ENCODE measurements at places on chromosomes 7 and 10. TPM values are rescaled to one million over a fixed set of nuclear protein-coding genes. Genes with fewer than 3 reads are reported as not detected.

- no peak overlapping the region for H3K27ac ChIP-seq
- DNase-seq = no peak
- H3K4me3 ChIP-seq = no peak overlapping the region
- H3K4me1 ChIP-seq = no peaks in the 10 kb centered on the region
- no peaks in the 10 kb centered on the region for H3K36me3 ChIP-seq
Measured at GRCh38 chr10:131406676-131407392, 95.3 kb upstream of the TCERG1L start.

- H3K4me1 ChIP-seq = no peaks in the 10 kb centered on the region
- peaks cover 8% of the 10 kb centered on the region for H3K36me3 ChIP-seq
- H3K4me3 ChIP-seq = no peak overlapping the region
- no peaks in the 10 kb centered on the region for H3K27me3 ChIP-seq
- DNase-seq = no peak
Measured at GRCh38 chr10:73117976-73118743, 7.9 kb downstream of the NUDT13 start.

DNA sequence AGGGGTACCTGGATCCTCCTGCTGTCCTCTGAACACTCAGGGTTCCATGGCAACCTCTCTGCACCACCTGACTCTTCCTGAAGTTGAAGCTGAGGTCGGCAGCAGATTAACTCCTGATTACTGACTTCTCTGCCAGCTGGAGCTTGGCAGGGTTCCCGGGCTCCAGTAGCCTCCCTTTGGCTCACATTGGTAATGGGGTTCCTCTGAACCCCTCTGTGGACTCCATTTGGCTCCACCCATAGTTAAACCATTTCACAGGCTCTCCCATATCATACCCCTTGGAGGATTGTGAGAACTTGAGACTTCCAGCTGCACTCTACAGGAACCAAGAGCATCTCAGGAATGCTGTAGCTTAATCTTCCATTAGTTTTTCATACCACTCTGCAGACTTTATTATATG, 292.5 kb downstream of the HDAC9 start:
- no peaks in the 10 kb centered on the region for H3K27me3 ChIP-seq
- no peak overlapping the region for H3K4me3 ChIP-seq
- no peak overlapping the region for H3K27ac ChIP-seq
- H3K4me1 ChIP-seq = no peaks in the 10 kb centered on the region
- H3K36me3 ChIP-seq = no peaks in the 10 kb centered on the region
- DNase-seq = no peak

EBLN1 gene
- not detected for total RNA-seq

GRCh38 chr10:44974628-44975430, 3.8 kb downstream of the DEPP1 start:
- H3K4me3 ChIP-seq = peak overlapping the region; percentile 52
- H3K27ac ChIP-seq = no peak overlapping the region
- H3K27me3 ChIP-seq = no peaks in the 10 kb centered on the region
- peaks cover 28% of the 10 kb centered on the region for H3K4me1 ChIP-seq
- DNase-seq = peak; percentile 80

CPED1 gene
- 0.76 TPM for total RNA-seq

DNA sequence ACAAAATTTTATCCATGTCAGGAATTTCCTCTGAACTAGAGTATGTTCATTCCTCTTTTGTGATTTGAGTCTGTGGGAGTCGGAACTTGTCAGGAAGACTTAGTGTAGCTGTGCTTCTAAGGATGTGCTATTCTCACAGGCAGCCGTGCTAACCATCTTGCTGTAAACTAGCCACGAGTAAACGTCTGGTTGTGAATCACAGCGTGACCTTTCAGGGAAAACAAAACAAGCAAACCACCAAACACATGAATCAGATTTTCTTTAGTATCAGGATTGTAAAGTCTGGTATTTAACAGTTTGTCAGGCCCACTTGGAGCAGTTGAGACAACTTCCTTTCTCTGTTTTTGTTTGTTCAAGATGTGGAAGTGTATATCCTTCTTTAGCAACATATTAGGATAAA, 32.0 kb downstream of the AUTS2 start:
- H3K27ac ChIP-seq = no peak overlapping the region
- no peak for DNase-seq
- no peaks in the 10 kb centered on the region for H3K4me1 ChIP-seq
- H3K36me3 ChIP-seq = no peaks in the 10 kb centered on the region
- no peaks in the 10 kb centered on the region for H3K27me3 ChIP-seq

DNA sequence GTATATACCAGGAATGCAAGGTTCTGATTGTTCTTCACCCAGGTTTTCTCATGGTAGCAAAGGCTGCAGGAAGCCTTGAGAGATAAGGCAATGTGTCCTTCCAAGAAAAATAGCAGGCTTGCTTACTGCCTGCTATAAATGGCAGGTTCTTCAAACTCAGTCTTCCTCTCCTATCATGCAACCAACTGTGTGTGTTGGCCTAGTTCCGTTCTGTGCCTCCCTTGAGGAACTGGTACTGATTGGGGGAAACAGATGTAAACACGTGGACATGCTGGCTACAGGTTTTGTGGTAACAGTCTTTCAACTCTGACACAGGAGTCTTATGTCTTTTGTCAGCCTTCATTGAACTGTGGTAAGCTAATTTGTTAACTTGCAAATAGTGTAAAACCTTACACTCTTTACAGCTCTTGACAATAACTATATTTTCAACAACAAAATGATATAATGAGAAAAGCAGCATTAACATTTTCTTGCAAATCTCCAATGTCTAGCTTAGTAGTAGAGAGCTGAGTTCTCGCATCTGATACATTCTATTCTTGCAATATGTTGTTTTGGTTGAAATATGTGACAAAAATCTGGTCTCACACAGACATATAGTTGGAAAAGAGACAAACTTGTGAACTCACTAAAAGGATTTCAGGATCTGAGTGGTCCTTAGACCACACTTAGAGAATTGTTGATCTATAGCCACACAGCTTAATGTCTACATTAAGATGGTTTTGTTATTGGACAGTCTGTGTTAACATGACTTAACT, 54.7 kb upstream of the LSM8 start:
- no peaks in the 10 kb centered on the region for H3K27me3 ChIP-seq
- H3K4me1 ChIP-seq = no peaks in the 10 kb centered on the region
- no peak for DNase-seq
- H3K27ac ChIP-seq = no peak overlapping the region

DNA sequence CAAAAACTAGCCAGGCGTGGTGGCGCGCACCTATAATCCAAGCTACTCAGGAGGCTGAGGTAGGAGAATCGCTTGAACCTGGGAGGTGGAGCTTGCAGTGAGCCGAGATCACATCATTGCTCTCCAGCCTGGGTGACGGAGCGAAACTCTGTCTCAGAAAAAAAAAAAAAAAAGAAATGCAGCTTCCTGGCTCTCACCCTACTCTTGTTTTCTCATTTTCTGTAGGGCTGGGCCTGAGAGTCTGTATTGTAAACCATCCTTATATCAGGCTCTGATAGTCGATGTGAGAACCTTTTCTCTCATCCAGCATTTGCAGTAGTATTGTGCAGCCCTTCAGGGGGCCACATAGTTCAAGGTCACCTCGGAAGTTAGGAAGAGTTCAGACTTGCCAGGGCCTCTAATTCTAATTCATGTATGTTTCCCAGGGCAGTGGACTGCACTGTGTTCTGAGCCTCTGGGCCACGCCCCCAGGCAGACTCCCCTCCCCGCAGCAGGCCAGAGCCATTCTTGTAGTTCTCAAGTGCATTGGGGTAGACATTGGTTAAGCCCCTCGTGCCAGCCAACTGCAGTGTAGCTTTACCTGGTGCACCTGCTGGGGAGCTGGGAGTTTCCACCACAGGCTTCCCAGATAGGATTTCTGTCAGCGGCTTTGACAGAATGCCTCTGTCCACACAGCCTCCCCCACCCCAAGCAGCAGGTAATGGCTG, 38.3 kb upstream of the PDCD4 start:
- no peaks in the 10 kb centered on the region for H3K36me3 ChIP-seq
- no peak for DNase-seq
- H3K4me1 ChIP-seq = no peaks in the 10 kb centered on the region
- H3K27ac ChIP-seq = no peak overlapping the region
- no peak overlapping the region for H3K4me3 ChIP-seq

KCNMA1 gene
- total RNA-seq = 0.59 TPM

GRCh38 chr7:2520131-2520760, 672 bp downstream of the LFNG start:
- DNase-seq = peak; percentile 82
- H3K4me3 ChIP-seq = peak overlapping the region; percentile 99
- H3K4me1 ChIP-seq = peaks cover 40% of the 10 kb centered on the region

PITX3 gene
- total RNA-seq = not detected

PAX4 gene
- total RNA-seq = not detected

DNA sequence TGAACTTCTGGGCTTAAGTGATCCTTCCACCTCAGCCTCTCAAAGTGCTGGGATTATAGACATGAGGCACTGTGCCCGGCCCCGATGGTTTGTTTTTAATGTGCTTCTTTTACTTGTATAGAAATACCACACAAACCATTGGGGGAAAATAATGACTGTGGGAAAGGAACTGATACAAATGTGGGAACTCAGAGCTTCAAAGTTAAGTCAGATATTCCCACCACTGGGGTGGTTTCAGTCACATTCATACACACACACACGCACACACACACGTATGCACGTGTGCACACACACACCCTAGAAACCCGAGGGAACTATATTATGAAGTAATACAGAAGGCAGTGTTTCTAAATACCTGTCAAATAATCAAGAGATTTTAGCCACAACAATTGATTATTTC, 17.0 kb downstream of the CPA4 start:
- no peaks in the 10 kb centered on the region for H3K4me1 ChIP-seq
- H3K27ac ChIP-seq = no peak overlapping the region
- H3K36me3 ChIP-seq = no peaks in the 10 kb centered on the region
- H3K27me3 ChIP-seq = peaks cover 10% of the 10 kb centered on the region
- no peak overlapping the region for H3K4me3 ChIP-seq

- no peaks in the 10 kb centered on the region for H3K36me3 ChIP-seq
- H3K27me3 ChIP-seq = no peaks in the 10 kb centered on the region
- H3K4me1 ChIP-seq = peaks cover 12% of the 10 kb centered on the region
- peak; percentile 53 for DNase-seq
- H3K4me3 ChIP-seq = no peak overlapping the region
Measured at GRCh38 chr10:32253276-32253675, 93.7 kb downstream of the EPC1 start.

PAPOLB gene
- total RNA-seq = not detected

All from Calu3 (cell line).